Smooth muscle cell of trachea (primary cell): ENCODE measurements at places on chromosomes 7 and 10. TPM values are rescaled to one million over a fixed set of nuclear protein-coding genes. Genes with fewer than 3 reads are reported as not detected.

PLEKHS1 gene
- under 0.01 TPM in 1 of 2 replicates, not detected in the other for total RNA-seq

GRID2IP gene
- 0.15 TPM in 1 of 2 replicates, not detected in the other for total RNA-seq

C10orf105 gene
- total RNA-seq, result under 0.01 TPM in 1 of 2 replicates, not detected in the other

TLL2 gene
- total RNA-seq, result under 0.01 and 0.17 TPM in 2 replicates

ANKRD1 gene
- 0.17 and 2.6 TPM in 2 replicates for total RNA-seq

ENTPD7 gene
- 13.7 and 20.3 TPM in 2 replicates for total RNA-seq

CTAGE4 gene
- total RNA-seq, result 1.3 and 2.0 TPM in 2 replicates

CALHM2 gene
- total RNA-seq, result 23.3 and 51.3 TPM in 2 replicates

LIPM gene
- total RNA-seq, result not detected in 2 replicates

C10orf62 gene
- 0.15 TPM in 1 of 2 replicates, not detected in the other for total RNA-seq

TRAPPC14 gene
- total RNA-seq, result 4.8 and 7.1 TPM in 2 replicates

CNPY4 gene
- 31.3 and 37.7 TPM in 2 replicates for total RNA-seq

UNCX gene
- not detected in 2 replicates for total RNA-seq

GJD4 gene
- not detected in 2 replicates for total RNA-seq

CDK14 gene
- 42.8 and 68.5 TPM in 2 replicates for total RNA-seq

PRSS1 gene
- total RNA-seq, result not detected in 2 replicates

COBL gene
- total RNA-seq, result under 0.01 TPM in 1 of 2 replicates, not detected in the other

JMJD1C gene
- 42.0 and 91.2 TPM in 2 replicates for total RNA-seq

AASS gene
- 30.3 and 36.5 TPM in 2 replicates for total RNA-seq

INMT gene
- 20.1 and 20.8 TPM in 2 replicates for total RNA-seq

ABHD11 gene
- 11.6 and 19.6 TPM in 2 replicates for total RNA-seq

SGMS1 gene
- total RNA-seq, result 74.5 and 91.3 TPM in 2 replicates
